ENCODE measurements at places on chromosomes 13 and 19.

- peak; percentile 38 for DNase-seq
Observed at GRCh38 chr13:27170516-27171243, 931 bp downstream of the USP12 start.

- no peak for DNase-seq
Observed at GRCh38 chr13:30113983-30114570, 193.3 kb downstream of the KATNAL1 start.

DNA sequence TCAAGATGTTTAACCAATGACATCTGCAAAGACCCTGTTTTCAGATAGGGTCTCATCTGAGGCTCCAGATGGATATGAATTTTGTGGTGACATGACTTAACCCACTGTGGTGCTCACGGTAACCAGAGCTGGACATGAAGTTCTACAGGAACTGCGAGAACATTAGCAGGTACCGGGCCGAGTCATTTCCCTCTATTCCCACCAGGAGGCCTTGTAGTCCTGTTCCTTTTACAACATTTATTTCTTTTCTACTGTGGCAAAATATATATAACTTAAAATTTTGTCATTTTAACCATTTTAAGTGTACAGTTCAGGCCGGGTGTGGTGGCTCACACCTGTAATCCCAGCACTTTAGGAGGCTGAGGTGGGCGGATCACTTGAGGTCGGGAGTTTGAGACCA, 7.6 kb upstream of the TSPAN16 start:
- no peak for DNase-seq

- DNase-seq = no peak
Observed at GRCh38 chr13:49053215-49053614, 77.5 kb downstream of the FNDC3A start.

- DNase-seq = no peak
Observed at GRCh38 chr19:29013325-29013724, 199.6 kb downstream of the UQCRFS1 start.

DNA sequence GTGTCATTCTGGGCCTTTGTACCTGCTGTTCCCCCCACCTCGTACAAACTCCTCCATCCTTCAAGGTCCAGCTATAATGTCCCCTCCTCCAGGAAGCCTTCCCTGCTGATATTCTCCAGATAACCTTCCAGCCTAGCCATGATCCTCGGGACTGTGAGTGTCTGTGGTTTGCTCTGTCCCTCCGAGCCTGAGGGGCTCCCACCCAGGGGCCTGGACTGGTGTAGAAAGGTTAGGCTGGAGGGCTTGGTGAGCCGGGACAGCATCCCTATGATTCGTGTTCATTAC, 2.9 kb upstream of the COMP start:
- DNase-seq = no peak

DNA sequence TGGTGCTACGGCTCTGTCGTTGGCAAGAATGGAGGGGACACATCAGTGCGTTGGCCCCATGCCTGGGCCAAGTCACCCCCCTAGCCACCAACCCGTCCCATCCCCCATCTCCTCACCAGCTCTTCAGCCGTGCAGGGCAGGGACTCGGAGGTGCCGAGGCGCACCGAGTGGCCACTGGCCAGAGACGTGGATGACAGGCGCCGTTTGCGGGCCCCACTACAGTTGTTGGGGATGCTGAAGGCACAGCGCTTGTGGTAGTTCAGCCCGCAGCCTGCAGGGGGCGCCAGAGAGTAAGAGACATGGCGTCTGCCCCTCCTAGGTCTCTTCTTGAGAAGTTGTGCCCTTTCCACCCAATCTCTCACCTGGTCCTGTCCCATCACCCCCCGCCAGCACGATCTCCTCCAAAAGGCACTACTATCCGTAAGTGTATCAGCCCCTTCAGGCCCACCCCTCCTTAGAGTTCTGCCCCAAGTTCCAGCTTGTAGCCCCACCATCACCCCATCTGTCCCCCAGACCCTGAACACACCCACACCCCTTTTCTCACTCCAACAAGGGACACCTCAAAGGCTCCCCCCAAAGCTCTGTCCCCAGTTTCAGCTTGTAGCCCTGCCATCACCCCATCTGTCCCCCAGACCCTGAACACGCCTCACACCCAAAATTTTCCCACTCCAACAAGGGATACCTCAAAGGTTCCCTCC, 12.4 kb downstream of the PRKD2 start:
- peak; percentile 78 for DNase-seq

Measured in stimulated activated naive CD4-positive, alpha-beta T cell treated with Interleukin-2 at 50 U/mL for 16 hours (primary cell).